ENCODE measurements at places on chromosomes 5 and 9.

GRCh38 chr5:10685115-10685521 lies 75.9 kb downstream of the DAP start:
- no peak for DNase-seq

GRCh38 chr5:172640822-172641358 lies at the start of gene NEURL1B:
TSS of gene NEURL1B (plus strand) at chr5:172641263. CDS start at chr5:172641407, 144 bp downstream.
- peak; percentile 61 for DNase-seq

DNA sequence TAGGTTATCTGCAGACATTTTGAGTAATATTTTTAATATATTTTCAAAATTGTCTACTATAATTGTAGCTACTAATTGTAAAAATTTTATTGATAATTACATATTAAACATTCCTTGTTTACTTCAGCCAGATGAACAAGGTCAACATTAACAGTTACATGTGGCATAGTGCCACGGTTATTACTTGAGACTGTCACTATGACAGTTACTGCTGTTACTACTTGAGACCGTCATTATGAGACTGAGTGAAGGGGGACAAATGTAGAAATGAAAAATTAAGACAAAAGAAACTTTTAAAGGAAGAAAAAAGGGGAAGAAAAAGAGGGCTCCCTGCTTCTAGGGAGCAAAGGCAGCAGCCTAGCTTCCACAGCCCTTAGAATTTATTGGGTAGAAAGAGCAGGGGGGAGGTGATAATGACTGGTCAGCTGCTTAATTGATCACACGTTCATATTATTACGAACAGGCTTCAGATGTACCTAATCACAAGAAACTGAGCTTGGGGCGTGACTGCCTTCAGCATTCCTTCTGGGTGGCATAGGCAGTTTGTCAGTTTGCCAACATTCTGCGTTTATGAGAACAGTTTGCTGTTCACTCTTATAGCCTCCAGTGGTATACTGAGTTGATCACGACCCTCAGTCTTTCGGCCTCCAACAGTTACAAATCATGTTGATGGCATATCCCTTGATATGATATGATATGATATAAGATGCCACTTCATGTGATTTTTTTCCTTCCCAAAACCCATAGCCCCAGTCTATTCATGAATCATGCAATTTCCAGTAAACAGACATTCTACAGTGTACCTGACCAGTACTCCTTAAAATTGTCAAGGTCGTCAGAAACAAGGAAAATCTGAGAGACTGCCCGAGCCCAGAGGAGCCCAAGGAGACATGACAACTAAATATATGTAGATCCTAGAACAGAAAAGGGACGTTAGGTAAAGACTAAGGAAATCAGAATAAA lies 13.1 kb downstream of the MARCHF6 start:
- DNase-seq, result no peak

GRCh38 chr5:97548739-97549080 lies 365.7 kb upstream of the RIOK2 start:
- no peak for DNase-seq

GRCh38 chr5:61186634-61187033 lies 24.4 kb upstream of the SMIM15 start:
- DNase-seq, result no peak

- DNase-seq, result no peak
Observed at GRCh38 chr5:95027151-95027721, 257.7 kb downstream of the MCTP1 start.

DNA sequence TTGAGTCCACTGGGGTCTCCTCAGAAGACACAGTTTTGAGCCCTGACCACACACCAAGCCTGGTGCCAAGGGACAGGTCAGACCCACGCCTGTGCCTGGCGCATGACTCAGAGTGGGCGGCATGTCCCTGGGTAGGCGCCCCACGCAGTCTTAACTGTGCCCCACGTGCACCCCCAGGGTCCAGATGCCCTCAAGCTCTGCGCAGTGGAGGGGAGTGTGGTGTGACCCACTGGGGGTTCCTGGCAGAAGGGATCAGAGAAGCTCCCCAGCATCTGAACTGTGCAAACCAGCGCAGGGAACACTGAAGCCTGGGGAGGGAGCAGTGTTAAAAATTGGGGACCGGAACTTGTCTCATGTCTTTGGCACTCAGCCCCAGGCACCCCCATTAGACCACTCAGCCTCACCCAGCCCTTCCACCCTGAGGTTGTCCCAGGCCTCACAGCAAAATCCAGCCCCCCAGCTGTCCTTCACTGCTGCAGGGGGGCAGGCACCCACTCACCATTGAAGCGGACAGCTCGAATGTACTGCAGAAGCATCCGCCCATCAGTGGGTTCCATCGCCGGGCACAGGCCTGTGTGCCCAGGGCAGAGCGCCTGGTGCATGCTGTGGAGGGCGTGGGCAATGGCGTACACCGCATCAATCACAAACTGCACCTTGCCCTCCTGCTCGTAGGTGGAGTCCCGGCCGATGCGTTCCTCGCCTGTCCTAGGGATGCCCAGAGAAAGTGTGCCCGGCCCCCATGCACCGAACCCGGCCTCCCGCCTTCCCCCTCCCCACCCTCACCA lies 6.5 kb downstream of the GRM6 start:
- no peak for DNase-seq

DNA sequence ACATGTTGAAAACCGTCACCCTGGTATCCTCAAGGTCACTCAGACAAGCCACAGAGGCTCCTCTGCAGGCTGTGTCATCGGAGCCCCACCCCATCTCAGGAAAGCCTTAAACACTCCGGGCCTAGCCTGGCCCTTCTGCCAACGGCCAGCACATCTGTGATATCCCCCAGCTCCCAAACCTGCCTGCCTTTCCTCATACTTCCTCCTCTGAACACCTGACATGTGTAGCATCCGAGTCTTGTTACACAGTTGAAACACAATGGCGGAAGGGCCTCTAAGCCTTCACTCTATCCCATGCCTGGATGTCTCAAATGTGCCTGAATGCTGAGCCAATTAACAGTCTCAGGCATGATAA lies 32.9 kb upstream of the TGFBR1 start:
- DNase-seq, result no peak

DNA sequence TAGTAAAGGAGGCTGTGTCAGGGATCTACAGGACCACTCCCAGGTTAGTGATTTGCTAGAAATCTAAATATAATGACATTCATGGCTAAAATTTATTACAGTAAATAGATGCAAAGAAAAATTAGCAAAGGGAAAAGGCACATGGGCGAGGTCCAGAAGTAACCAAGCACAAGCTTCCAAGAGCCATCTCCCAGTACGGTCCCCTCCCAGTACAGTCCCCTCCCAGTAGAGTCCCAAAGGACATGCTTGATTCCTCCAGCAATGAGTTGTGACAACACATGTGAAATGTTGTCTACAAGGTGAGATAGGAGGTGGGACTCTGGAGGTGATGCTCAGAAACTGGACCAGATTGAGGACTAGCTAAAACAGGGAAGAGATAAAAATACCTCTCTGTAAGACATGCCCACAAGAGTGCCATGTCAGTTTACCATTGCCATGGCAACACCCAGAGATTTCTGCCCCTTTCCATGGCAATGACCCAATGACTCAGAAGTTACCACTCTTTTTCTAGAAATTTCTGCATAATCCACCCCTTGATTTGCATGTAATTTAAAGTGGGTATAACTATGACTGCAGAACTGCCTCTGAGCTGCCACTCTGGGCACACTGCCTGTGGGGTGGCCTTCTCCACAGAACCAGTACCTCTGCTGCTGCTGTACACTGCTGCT lies 27.9 kb upstream of the CEMIP2 start:
- DNase-seq, result no peak

- no peak for DNase-seq
Observed at GRCh38 chr5:16554110-16554509, 62.7 kb downstream of the RETREG1 start.

DNA sequence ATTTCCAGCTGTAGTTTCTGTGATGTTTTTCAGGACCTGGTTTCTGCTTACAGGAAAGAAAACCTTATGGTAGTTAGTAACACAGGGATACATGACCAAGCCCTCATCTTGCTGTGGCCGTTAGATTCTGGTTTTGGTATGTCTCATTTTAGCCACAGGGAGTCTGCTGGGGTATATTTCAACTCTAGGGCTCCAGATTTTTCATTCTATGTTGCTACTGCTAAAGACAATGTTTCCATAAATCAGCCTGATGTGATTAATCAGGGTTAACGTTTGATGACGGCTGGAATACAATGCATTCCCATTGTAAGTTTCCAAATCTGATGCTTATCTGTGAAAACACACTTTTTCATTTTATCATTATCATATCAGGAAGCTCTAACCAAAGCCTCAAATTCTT lies 48.2 kb downstream of the P4HA2 start:
- no peak for DNase-seq

Data from activated T-helper 1 cell treated with anti-CD3 and anti-CD28 coated beads, Interleukin-12 subunit alpha, Interleukin-12 subunit beta, Interleukin-2, Interleukin-4 antibody, amounts not matched to agents 30 ng/mL and 10 ng/mL and 1 ng/mL, durations not matched to agents 14 hours and 24 hours and 36 hours (primary cell).